ENCODE measurements at places on chromosomes 13 and 19.
A peak's percentile ranks its signal among the peaks of the same experiment; 100 is the strongest.

GRCh38 chr13:97953376-97953970, at the start of gene IPO5:
TSS of gene IPO5 (plus strand) at chr13:97953675. CDS start at chr13:97976697, 23,022 bp downstream.
- peak; percentile 91 for DNase-seq

GRCh38 chr19:17385878-17386611, 8.0 kb downstream of the CCDC194 start:
- peak; percentile 39 for DNase-seq

- no peak for DNase-seq
These were observed 442.9 kb downstream of the HS6ST3 start for GRCh38 chr13:96532804-96533203.

- DNase-seq, result peak; percentile 14
These were observed 96.6 kb downstream of the UBL3 start for GRCh38 chr13:29753618-29754472.

GRCh38 chr13:103471896-103472295, 405.7 kb upstream of the SLC10A2 start:
- no peak for DNase-seq

DNA sequence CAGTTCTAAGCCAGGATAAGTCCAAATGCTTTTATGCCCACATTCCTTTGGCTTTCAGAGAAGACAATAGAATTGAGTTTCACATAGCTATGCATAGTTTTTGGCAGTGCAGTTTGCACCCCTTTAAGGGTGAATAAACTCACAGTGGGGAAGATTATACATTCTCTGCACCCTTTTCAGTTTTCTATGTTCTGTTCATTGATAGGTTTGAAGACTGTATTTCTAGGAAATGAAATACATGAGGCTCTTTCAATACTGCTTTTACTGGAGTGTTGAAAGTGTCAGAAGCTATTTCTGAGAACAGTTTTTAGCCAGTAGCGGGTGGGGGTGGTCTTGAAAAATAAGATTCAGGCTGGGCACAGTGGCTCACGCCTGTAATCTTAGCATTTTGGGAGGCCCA, 46.2 kb downstream of the IPO5 start:
- no peak for DNase-seq

DNA sequence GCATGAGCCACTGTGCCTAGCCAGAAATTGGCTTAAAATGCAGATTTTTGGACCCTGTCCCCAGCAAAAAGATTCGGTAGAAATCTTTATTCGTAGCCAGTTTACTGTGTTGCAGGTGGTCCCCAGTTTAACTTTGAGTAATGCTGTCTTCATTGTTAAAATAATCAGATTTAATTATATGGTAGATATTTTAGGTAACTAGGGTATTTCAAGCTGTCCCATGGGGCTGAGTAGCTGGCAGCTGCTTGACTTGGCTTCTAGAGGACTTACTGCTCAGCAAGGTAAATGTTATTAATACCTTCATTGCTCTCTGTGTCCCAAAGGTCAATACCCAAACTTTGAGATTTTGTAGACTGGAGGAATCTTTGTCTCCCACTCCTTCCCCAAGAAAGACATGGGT, 21.1 kb downstream of the LSM14A start:
- no peak for DNase-seq

DNA sequence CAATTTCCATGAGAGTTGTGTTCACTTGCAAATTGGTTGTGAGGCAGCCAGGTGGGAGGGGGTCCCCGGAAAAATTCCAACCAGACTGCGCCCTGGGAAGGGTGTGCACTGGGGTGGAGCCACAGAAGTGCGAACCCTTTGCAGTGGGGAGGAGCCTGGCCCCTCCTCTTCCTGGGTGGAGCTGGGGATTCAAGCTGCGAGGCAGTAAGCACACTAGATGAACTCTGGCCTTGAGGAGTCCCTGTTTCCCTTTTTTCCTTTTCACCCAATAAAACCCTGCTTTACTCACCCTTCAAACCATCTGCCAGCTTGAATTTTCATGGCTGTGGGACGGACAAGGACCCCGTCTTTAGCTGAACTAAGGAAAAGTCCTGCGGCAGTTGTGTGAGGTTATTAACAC, 31.0 kb upstream of the MBNL2 start:
- DNase-seq, result no peak

- DNase-seq, result peak; percentile 78
These were observed 40.4 kb downstream of the MLLT1 start for GRCh38 chr19:6239401-6239844.

- peak; percentile 44 for DNase-seq
These were observed 6.2 kb downstream of the ZC3H4 start for GRCh38 chr19:47107202-47107952.

DNA sequence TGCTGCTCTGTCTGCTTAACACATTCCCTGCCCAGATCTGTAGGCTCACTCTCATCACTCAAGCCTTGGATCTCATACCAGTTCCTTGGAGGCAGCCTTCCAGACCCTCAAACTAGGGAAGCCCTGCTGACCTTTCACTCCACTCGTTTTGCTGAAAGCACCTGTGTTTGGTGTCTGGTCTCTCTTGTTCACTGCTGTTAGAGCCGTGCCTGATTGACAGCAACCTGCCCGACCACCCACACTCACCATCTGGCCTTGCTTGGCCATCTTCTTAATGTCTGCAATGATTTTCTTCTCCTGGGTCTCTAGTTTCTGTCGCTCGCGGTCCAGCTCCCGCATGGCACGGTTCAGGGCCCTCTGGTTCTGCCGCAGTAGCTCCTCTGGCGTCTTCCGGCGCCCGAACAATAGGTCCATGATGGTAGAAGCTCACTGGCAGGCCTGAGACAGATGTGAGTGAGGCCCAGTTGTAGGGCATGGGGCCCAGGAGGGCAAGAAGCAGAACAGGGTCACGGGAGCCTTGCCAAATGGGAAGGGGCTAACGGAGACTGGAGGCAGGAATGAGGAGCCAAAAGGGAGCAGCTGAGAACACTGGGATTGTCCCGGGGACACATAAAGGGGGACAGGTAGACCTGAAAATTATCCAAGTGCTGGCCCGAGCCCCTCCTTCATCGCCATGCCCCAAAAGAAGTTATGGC, 959 bp downstream of the CHMP2A start:
- DNase-seq, result no peak

- DNase-seq, result peak; percentile 62
These were observed 162.4 kb downstream of the DCT start for GRCh38 chr13:94317063-94317491.

DNA sequence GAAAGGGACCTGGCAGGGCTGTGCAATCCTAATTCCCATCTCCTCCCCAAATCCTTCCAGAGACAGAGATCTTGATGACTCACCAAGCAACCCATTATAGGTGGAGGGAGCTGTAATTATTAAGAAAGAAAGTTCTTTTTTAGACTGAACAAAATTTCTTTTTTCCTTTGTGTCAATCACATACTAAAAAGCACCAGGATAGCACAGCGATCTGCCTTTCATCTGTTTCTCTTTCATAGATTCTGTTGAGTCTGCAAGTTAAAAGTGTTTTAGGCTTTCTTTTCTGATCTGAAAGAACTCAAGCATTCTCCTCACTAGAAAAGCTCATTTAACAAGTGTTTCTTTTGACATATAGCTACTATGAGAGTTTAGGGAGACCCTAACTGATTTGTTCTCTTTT, 222.8 kb downstream of the DCT start:
- DNase-seq, result no peak

DNA sequence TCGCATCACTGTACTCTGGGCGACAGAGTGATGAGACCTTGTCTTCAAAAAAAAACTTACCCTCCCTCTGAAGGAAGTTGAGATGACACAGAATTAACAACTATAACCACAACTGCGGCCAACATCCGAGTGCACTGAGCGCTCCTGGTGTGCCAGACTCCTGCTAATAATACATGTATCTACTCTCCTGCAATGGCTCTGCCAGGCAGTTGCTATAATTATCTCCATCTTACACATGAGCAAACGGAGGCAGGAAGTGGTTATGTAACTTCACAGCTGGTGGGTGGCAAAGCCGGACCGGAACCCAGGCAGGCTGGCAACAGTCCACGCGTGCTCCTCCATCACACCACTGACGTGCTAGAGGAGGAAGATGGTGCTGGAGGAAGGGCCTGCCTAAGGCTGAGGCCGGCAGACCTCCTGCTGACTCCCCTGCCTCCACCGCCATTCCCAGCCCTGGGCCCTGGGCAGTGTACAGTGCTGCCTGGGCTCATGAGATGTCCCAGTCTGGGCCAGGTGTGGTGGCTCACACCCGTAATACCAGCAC, 12.6 kb downstream of the XRCC1 start:
- DNase-seq, result peak; percentile 78

- peak; percentile 52 for DNase-seq
These were observed 21.5 kb downstream of the STARD13 start for GRCh38 chr13:33263976-33264619.

Measured in fibroblast of mammary gland (primary cell).